NCI-H510A (cell line): ENCODE measurements at places on chromosomes 6 and 20.

DNA sequence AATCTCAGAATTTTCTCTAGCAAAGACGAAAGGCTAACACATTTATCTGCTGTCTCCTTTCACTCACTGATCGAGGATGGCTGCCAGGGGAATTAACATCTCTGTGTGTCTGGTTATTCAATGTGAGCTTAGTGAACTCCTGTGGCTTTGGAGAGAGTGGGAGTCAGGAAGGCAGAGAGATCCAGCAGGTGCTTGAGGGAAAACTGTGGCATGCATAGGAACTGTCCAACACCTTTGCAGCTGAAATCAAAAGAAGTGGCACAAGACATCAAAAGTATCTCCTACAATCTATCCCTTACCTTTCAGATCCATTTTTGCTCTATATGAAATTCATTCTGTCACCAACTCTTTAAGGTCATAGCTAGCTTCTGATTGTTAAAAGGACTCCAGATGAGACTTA, 11.8 kb upstream of the FAM184A start:
- no peak for DNase-seq

GRCh38 chr20:59932616-59933295, 681 bp downstream of the SYCP2 start:
- no peak for DNase-seq

DNA sequence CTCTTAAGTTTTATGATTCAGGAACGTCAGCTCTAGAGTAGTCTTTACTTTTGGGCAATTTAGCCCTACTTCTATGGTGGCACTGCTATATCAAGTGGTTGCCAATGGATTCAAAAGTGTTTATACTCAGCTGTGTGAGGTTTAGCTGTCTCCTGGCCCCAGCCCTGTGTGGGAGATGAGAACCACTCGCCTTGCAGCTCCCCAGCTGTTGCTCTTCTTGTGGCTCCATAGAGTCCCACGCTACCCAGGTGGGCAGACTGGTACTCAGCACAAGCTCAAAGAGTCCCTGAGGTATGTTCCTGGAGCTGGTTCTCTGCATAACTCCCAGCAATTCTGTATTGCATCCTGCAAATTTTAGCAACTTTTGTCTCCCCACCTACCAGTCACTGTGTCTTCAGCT, 59.6 kb downstream of the C6orf118 start:
- no peak for DNase-seq

DNA sequence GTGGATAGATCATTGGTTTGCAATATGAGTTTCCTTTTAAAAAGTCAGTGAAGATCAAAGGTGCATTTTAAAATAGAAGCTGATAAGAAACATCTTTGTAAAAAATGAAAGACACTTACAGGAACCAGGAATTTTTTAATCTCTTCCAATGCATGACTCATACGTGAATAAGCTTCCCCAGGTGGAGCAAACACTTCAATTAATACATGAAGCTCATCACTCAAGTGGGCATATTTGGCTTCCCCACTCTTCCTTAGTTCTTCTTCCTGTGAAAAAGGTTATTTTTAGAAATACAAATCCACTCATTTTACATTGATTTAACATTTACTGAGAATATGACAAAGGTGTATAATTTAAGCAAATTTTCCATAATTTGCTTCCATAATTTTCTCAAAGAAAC, 308.1 kb downstream of the KHDRBS2 start:
- no peak for DNase-seq

GRCh38 chr6:150410399-150410798, 41.6 kb downstream of the IYD start:
- no peak for DNase-seq

DNA sequence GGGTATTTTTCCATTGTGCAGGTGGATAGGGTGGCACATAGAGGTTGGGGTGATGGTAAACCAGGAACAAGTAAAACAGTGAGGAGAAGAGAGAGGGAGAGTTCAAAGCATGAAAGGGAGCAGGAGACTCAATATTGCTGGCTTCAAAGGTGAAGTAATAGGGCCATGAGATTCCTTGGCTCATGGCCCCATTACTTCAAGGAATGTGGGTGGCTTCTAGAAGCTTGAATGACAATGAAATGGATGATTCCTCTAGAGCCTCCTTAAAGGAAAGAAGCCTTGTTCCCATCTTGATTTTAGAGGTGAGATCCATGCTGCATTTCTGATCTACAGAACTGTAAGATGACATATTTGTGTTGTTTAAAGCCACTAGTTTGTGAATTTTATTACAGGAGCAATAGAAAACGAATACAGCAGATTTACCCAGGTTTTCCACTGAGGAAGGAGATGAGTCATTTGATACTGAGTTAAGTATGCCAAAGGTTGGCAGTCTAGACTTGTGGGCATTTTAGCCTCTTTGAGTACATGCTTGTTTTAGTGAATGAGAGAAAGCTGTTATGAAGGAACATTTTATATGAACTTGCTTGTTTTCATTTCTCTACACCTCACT, 110.4 kb downstream of the PLCB4 start:
- no peak for DNase-seq

DNA sequence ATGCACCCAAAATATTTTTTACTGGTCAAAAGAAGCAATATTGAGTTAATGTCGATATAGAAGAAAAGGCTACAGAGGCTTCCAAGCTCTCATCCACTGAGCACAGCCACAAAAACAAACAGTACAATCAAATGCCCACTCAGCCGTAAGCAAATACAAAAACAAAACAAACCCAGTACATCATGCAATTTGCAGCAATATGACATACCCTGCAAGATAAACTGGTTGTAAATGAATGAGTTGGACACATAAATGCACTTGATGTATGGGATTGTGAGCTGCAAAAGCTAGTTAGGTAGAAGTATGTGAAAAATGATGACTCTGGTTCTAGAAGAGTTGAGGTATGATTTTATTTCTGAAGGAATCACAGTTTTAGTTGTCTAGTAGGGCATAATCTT, 83.9 kb downstream of the SESN1 start:
- no peak for DNase-seq

DNA sequence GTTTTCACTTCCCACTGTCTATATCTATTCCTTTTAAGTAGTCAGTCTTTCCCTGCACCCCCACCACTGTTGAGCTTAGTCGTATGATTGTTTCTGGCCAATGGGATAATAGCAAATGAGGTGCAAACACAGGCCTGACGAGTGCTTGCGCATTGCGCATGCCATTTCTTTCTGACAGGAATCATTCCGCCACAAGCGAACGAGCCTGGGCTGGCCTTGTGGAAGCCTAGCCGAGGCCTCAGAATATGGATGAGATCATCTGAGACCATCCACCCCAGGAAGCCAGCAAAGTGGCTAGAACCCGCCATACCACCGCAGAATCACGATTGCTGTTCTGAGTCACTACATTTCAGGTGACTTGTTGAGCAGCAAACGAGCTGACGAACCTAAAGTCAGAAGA, 52.2 kb upstream of the PRL start:
- DNase-seq, result no peak

DNA sequence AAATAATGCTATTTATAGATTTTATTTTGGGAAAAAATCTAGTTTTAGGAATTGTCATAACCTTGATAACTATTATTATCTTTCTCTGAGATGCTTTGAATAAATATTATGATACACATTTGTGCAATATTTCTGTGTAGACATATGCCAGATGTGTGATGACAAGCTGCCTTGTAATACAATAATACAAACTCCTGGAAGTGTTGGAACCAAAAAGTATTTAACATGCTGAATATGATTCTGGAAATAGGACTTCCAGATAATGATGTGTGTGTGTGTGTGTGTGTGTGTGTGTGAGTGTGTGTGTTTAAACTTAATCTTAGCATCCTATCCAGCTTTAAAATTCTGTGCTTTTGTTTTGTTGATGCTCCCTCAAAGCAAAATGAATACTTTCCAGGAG, 233.6 kb downstream of the ADGRB3 start:
- DNase-seq, result no peak

DNA sequence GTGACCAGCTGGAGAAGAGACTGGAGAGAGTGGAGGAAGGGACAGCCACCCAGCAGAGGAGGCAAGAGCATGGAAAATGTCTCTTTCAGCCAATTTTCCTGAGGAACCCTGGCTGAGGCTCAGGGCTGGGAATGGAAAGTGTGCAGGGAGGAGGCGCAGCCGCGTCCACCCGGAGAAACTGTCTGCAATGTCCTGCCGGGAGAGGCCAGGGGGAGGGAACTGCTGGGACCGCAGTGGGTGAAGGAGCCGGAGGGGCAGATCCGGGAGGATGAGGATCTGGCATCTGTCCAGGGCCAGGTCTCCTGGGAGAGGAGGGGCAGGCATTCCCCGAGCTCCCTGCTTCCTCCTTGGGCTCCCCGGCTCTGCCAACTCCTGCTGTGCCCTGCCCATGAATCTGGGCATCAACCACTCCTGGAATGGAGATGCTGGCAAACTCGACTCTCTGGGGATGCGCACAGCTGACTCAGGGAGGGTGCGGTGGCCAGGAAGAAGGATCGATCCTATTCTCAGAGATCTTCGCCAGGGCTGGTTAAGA, 17.4 kb upstream of the HM13 start:
- DNase-seq, result no peak

DNA sequence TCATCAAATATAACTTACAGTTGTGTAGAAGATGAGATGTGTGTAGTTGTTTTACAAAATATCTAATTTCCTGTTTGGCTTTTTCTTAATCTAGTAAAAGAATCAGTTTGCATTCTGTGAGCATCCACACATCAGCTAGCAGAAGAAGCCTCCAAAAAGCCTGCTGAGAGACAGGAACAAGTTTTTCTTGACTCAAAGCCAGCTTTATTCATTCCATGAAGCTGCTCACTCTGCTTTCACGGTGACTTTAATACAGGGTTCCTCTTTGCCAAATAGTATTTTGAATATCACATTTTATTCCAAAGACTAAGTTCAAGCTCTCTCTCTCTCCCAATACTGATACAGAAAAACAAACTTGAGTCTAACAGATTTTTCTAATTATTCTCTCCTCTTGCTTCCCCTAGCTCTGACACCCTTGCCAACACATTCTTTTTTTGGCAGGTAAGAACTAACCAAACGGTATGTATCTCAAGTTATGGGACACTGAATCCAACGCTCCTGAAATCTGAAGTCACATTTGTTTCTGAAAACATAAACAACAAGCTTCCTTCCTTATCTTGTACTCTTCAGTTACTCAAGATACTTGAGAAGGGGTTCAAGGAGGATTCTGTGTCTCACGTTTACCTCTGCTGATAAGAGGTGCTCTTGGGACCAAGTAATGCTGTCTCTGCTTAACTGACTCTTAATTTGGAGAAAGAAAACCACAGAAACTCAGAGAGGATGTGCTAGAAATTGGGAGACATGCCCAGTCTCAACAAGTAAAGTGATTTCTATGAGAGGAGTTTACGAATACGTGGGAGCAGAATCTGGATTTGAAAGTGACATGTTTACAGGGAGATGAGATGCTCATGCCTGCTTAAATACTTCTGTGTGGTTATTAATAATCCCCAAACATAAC, 184.2 kb upstream of the SPTLC3 start:
- no peak for DNase-seq

DNA sequence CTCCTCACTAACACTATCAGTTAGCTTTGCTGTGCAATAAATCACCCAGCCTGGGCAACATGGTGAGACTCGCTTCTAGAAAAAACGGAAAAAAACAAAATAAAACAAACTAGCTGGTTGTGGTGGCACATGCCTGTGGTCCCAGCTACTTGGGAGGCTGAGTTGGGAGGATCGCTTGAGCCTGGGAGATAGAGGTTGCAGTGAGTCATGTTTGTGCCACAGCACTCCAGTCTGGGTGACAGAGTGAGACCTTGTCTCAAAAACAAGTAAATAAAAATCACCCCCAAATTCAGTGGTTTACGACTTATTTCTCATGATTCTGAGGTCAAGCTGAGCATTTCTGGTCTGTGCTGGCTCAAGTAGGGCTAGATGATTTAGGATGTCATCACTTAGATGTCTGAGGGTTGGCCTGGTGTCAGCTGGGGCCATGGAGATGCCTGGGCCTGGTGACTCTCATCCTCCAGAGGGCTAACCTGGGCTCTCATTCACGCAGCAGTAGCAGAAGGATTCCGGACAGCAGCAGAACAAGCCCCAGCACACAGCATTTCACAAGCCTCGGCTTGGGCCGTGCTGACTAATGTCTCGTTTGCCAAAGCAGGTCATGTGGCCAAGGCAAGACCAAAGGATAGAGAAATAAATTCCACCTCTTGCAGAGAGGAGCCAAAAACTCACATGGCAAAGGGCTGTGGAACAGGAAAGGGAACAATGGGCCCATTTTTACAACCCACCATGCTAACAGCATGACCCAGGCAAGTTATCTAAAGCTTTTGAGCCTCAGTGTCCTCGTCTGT, 32.5 kb downstream of the MGME1 start:
- DNase-seq, result no peak

DNA sequence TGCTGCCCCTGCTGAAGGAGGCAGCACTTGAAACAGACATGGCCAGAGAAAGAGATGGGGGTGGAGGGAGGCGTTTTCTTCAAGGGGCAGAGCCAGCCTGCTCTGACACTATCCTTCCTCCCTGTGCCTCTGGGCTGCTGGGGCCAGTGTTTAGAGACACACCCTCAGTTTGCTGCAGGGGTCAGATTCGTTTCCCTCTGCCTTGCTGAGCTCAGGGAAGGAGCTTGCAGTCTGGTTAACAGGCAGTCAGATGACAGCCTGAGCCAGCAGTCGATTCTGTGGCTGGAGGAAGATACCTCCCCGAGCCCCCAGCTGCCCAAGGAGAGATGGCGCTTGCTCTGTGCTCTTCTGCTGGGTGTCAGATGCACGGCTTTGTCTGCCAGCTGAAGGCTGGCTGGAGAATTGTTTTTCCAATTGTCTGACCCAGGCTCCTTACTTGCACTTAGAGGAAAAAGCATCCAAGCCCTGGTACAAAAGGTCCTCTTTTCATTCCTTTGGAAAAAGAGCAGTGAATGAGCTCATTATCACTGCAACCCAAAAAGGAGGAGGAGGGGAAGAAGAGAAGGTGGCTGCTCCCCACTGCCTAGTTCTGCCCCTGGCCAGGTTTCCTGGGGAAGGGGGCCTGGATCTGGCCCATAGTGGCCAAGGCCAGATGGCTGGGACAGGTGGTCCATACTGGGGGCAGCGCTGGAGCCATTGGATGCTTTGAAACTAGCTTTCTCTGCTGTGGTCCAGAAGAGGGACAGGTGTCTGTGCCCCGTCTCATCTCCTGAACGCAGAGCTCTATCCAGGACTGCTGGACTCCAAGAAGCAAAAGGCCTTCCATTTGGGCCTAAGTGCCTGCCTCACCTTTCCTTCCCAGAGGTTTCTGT, 88.2 kb downstream of the TCP11 start:
- DNase-seq, result no peak

GRCh38 chr6:78868116-78868515, 765 bp downstream of the IRAK1BP1 start:
- no peak for DNase-seq

DNA sequence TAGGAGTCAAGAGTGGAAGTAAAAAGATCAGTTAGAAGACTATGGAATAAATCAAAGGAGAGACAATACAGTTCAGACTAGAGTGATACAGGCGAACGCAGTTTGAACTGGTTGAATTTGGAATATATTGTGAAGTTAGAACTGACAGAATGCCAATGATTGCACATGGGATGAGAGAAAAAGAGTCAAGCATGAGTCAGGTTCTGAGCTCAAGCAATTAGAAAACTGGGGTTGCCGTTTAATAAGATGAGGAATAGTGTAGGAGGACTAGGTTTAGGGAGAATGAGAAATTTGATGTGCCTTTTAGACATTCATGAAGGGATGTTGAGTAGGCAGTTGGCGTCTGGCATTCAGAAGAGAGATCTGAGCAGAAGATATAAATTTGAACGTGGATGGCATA, 8.0 kb downstream of the RNF217 start:
- no peak for DNase-seq

GRCh38 chr6:47446669-47447330, 30.8 kb upstream of the CD2AP start:
- no peak for DNase-seq

GRCh38 chr6:620166-620565, 36.7 kb downstream of the HUS1B start:
- no peak for DNase-seq

GRCh38 chr6:114108119-114109002, 137.4 kb upstream of the HDAC2 start:
- DNase-seq, result no peak
